ENCODE measurements at places on chromosomes 11 and 22.

GRCh38 chr11:14018441-14018840, 55.9 kb downstream of the SPON1 start:
- no peak for DNase-seq

- DNase-seq: no peak
These were observed 34.4 kb downstream of the CCDC34 start for GRCh38 chr11:27328614-27329013.

- DNase-seq: no peak
These were observed 163.8 kb downstream of the CWF19L2 start for GRCh38 chr11:107293677-107294344.

GRCh38 chr11:130905512-130905911, 10.8 kb downstream of the SNX19 start:
- no peak for DNase-seq

- no peak for DNase-seq
These were observed 132.6 kb downstream of the SHANK2 start for GRCh38 chr11:71119656-71120269.

DNA sequence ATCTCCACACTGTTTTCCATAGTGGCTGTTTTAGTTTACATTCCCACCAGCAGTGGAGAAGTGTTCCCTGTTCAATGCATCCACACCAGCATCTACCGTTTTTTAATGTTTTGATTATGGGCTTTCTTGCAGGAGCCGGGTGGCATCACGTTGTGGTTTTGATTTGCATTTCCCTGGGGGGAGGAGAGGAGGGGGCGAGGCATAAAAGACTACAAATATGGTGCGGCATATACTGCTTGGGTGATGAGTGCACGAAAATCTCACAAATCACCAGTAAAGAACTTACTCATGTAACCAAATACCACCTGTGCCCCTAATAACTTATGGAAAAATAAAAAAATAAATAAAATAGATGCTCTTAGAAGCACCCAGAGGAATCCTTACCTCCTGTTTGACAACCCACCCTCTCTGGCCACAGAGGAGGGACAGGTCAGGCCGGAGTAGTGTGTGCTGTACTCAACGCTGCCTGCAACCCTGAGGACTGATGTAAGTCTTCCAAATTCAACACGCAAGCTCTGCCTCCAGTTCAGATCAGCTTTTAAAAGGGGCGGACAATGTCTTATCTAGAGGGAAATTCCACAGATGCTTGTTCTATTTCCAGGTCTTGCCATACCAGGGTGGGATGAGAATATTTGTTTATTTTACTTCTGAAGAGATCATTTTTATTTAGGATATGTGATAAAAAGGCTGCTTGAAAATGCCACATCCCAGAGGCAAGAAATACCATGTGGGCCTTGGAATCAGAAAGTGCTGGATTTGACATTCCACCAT, 329.6 kb upstream of the B3GAT1 start:
- no peak for DNase-seq

- DNase-seq: no peak
These were observed 109.4 kb downstream of the LDLRAD3 start for GRCh38 chr11:36053281-36053680.

DNA sequence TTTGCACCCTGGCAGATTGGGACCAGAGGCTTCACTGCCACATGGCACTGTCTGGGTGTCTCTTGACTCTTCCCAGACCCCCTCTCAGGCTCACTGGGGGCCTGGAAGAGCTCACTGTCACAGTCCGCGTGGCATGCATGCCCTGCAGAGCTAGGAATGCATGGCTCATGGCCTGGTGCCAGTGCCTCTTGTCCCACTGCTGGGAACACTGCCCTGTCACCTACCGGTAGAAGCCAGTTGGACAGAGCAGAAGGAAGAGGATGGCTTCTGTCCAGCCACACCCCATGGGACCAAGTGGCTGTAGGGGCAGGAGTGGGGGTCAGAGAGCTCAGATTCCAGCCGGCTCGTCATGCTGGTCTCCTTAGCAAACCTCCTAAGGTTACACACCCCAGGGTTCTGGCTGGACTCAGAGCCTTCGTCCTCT, 29.7 kb downstream of the MB start:
- no peak for DNase-seq

GRCh38 chr22:24430431-24431308, 3.3 kb downstream of the ADORA2A start:
- DNase-seq: no peak

DNA sequence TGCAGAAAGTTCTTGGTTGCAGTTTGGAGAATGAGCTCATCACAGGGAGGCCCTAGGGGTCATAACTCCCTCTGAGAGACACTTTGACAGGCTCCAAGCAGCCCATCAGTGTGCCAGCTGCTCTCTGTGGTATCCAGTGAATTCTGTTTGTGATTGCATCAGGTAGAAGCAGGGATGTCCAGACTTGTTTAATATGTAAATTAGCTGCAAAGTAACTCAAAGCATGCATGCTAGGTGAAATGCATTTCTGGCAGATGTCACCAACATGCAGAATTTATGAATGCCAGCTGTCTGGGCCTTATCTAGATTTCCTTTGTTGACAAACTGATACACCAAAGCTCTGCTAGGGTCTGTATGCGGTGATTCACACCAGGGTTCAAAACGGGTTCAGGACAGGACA, 123.6 kb upstream of the MTNR1B start:
- DNase-seq: peak; percentile 26

- peak; percentile 44 for DNase-seq
These were observed 77.9 kb upstream of the TOP3B start for GRCh38 chr22:22060200-22061084.

GRCh38 chr22:46971099-46971763, 208.8 kb downstream of the TBC1D22A start:
- DNase-seq: no peak

- peak; percentile 51 for DNase-seq
These were observed 669 bp downstream of the MICAL3 start for GRCh38 chr22:18023509-18024275.

GRCh38 chr22:49856343-49856742, 2.7 kb downstream of the ZBED4 start:
- DNase-seq: no peak

GRCh38 chr11:60288531-60288930, 8.1 kb downstream of the MS4A4A start:
- DNase-seq: no peak

DNA sequence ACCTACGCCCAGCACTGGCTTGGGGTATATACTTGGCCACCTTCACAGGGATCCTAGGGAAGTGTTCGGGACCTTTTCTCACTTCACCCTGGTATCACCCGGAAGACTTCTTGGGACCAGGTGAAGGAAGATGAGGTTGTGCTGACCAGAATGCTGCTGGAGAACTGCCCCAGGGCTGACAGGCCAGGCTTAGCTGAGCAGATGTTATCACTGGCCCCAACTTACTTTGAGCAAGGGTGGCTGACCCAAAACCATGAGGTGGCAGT, 4.5 kb downstream of the FTH1 start:
- no peak for DNase-seq

- no peak for DNase-seq
These were observed 46.9 kb upstream of the CSTF3 start for GRCh38 chr11:33208150-33208549.

GRCh38 chr11:76321340-76321739, 59.6 kb downstream of the THAP12 start:
- DNase-seq: no peak

- no peak for DNase-seq
These were observed 375.3 kb downstream of the LUZP2 start for GRCh38 chr11:24872186-24872585.

DNA sequence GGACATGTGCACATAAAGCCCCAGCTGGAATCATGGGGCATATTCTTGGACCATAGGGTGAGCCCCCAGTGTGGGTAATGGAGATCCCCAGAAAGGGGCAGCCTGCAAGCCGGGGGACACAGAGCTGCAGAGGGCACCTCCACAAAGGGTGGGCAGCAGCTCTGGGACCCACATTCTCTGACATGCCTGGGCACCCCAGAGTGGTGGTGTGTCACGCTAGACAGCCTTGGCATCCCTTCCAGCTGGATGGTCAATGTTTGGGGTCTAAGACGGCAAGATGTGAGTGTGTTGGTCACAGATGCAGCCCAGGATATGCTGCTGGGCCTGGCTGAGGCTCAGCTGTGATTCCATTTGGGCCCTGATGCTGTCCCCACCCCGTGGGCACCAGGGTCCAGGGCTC, 9.7 kb downstream of the ADORA2A start:
- DNase-seq: no peak

DNA sequence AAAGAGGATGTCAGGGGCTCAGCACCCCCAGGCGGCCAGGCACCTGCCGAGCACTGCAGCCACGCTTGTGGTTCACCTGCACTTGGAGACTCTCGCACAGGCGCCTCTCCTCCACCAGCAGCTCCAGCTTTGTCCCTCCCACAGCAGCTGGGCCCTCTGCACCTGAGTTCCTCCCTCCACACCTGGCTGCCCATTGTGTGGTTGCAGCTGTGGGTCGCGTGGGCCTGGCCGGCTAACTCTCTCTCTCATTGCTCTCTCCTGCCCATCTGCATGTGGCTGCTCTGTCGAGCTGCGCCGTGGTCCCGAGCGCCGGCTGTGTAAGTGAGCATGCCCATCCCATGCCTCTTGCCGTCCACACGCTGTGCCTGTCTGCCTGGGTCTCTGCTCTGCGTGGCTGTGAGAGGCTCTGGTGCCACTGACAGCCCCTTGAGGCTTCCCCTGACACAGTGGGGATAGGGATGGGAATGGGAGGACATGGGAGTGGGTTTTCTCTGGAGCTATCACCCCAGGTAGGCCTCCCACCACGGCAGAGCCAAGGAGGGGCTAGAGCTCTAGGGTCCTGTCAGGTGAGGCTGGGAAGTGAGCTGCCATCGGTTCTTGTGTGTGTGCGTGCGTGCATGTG, 8.5 kb upstream of the ACR start:
- no peak for DNase-seq

GRCh38 chr11:82719361-82720105, 14.1 kb downstream of the FAM181B start:
- DNase-seq: no peak

GRCh38 chr11:64157631-64158394, 8.1 kb downstream of the MACROD1 start:
- DNase-seq: no peak

- DNase-seq: peak; percentile 75
These were observed 395.0 kb upstream of the CCDC90B start for GRCh38 chr11:83681031-83681781.

GRCh38 chr22:29964776-29965175, 81.8 kb downstream of the MTMR3 start:
- DNase-seq: no peak

DNA sequence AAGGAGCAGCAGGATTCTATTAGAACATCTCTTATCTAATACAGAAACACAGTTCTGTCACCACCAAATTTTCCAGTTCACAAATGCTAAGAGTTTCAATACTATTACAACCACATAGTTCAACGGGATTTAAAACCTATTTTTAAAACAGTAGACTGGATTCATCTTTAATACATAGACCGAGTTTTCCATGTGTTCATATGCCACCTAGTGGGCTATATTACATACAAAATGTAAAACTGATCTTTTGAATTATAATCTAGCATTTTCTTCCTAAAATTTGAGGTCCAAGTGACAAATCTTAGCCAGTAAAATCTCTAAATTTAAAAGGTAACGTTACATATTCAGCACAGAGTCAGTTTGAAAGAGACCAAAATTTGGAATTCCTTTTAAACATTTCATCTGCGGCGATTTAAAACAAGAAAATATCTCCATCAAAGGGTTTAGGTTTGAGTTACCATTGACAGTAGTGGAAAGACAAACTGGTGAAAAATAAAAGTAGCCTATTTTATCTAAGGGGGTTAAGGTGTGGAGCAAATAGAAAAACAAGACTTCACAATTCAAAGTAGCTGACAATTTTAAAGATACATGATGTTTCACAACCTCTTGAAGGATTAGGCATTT, 269.3 kb upstream of the MPPED2 start:
- peak; percentile 42 for DNase-seq

DNA sequence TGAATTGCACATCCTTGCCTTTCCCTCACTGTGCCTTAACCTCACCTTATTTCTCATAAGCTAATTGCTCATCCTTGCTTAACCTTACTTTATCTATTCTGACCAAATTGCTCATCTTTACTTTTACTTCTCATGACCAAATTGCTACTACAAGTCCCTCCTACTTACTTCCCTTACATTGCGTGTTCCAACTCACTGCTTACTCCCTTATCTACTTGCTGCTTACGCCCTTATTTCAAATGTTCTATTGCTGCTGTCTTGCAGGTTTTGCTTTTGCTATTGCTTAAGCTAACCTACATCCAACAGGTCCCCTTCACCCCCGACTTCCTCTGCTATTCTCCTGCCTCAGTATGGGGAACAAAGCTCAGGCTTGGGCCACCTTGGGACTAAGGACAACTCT, 8.0 kb downstream of the OR8B2 start:
- no peak for DNase-seq

DNA sequence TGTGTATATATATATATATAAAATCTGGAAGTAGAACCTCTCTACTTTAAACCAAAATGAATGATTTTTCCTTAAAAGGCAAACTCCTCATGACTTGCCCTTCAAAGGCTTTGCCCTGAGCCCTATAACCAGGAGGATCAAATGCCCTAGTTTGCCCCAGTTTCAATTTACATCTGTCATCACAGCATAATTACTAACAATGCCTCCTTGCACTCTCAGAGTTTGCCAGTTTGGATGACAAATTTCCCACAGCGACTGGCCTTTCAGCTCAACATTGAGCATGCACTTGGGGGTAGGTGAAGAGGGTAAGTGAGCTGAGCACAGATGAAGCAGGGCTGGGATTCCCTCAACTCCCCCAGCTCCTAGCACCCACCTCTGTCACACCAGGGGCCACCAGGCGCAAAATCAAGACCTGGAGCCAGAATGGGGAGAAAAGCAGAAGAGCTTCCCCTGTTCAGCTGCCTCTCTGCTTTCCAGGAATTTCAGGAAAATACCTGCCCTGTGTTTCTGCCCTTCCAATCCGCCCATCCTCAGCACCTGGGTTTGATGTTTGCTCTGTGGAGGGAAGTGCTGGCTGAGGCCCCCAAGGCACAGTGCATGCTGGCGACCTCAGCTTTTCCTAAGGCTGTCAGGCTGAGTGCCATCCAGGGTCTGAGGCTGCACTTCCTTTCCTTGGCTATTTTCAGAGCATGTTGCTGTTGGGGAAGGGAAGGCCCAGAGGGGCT, 67.5 kb downstream of the ADAMTS15 start:
- DNase-seq: peak; percentile 20

GRCh38 chr11:28874706-28875105, 766.5 kb downstream of the METTL15 start:
- DNase-seq: no peak

GRCh38 chr11:933936-934335, 8.3 kb downstream of the AP2A2 start:
- DNase-seq: no peak

DNA sequence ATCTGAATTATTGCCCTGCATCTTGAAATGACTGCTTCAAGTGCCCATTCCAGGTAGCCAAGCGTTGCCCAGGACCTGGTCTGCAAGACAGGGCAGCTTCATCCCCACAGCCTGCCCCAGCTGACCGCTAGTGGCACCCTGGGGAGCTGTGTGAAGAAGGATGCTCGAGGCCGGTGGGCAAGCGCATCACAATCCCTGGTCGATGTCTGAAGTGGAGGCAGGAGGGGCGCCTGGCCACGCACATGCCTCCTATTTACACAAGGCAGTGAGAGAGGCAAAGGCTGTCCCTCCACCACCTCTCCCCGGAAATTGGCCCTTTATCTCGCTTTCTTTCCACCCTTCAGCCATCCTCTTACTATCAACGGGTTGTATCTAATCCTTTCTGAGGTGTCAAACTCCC, 28.1 kb upstream of the PHF21A start:
- no peak for DNase-seq
